ENCODE measurements at places on chromosomes 3 and 15. TPM values are rescaled to one million over a fixed set of nuclear protein-coding genes. Genes with fewer than 3 reads are reported as not detected.
A peak's percentile ranks its signal among the peaks of the same experiment; 100 is the strongest.

GRCh38 chr15:44215594-44215993, 20.5 kb upstream of the FRMD5 start:
- DNase-seq = no peak

GRCh38 chr3:138297059-138297607, 32.5 kb downstream of the NME9 start:
- no peak for DNase-seq

GRCh38 chr3:50442945-50443579, 60.4 kb downstream of the CACNA2D2 start:
- no peak for DNase-seq

DNA sequence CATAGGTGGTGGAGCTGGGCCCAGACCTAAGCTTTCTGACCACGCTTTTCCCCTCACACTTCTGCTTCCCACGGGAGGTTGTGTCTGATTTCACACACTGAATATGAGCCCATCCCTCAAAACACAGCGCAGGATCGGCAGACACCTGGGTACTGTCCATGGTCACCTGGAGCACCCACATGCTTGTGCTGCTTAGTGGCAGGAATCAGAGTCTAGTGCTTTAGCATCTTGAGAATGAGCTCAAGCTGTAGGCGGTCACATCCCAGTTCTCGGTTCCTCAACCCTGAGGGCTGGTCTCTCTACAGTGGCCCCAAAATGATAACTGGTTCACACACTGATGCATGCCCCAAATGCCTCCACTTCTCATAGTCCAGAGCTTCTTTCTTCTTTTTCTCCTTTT, 111.0 kb downstream of the SEMA5B start:
- DNase-seq = no peak

DNA sequence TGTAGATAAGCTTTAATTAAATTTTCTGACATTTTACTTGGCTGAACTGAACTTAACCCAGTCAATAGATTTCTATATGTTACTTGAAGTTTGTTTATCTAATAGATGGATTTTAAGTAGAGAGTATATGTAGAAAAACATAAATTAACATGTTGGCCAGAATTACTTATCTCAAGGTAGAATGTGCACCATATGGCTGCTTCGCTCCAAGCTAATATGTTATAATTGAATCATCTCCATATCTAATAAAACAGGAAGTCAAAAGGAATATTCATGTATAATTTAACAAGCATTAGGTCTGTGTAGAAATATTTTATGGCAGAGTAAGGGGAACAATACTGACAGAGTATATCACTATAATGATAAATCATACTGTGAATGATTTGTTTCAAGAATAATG, 650.7 kb upstream of the ALCAM start:
- no peak for DNase-seq

DNA sequence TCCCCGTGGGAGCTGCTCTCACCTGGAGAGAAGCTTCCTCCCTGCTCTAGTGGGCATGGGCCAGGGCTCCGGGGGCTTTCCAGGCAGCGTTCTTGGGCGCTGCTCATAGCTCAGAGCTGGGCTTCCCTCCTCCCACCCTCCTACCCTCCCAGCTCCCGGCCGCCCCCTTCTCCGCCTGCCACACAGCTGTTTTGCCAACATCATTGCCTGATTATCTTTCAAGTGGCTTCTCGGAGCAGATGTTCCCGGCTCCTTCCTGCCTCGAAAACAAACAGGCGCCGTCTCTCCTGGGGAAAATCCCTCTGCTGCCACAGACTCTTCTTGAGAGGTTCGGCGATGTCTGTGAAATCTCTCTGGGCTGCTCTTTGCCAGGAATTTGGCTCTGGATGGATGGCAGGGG, 195.6 kb downstream of the RPLP1 start:
- DNase-seq = no peak

- no peak for DNase-seq
Measured at GRCh38 chr3:39460677-39461076, 6.8 kb upstream of the MOBP start.

DNA sequence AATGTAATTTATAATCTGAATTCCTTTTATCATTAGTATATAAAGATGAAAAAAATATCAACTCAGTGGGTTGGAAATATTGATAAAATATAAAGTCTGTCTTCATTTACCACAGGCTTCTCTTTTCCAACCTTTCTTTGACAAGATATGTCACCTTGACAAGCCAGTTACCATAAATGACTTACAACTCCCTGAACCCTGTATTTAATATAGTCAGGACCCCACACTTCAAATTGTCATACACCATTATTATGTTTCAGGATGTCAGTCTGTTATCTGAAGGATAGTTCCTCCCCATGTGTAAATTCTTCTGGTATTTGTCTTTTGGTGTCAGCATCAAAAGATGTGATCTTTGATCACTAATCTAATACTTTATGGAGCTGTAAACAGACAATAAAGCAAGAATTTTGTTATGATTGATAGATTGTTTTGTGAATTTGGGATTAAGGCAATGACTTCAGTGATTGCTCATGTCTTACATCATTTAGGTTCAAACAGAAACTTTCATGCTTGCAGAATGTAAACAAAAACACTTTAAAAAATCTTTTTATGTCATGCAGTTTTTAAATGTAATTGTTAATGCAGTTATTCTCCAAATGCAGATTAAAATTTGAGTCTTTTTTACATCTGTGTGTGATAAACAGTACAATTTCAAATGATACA, 503.5 kb upstream of the BCHE start:
- DNase-seq = no peak

DNA sequence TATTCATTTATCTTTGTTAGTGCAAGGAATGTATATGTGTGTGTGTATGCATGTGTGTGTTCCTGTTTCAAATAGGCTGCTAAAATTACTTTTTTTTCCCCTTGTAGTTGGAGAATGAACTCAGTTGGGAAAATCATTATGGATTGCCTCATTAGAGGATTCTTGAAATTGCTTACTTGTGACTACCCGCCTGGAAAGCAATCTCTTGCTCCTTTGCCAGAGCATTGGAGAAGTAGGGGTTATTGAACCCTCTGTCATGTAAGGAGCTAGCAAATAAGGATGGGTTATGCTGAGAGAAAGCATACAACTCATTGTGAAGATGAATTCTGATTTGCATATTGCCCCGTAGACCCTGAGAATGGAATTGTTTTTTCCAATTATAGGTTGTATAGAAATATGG, 474.5 kb downstream of the CADM2 start:
- no peak for DNase-seq

DNA sequence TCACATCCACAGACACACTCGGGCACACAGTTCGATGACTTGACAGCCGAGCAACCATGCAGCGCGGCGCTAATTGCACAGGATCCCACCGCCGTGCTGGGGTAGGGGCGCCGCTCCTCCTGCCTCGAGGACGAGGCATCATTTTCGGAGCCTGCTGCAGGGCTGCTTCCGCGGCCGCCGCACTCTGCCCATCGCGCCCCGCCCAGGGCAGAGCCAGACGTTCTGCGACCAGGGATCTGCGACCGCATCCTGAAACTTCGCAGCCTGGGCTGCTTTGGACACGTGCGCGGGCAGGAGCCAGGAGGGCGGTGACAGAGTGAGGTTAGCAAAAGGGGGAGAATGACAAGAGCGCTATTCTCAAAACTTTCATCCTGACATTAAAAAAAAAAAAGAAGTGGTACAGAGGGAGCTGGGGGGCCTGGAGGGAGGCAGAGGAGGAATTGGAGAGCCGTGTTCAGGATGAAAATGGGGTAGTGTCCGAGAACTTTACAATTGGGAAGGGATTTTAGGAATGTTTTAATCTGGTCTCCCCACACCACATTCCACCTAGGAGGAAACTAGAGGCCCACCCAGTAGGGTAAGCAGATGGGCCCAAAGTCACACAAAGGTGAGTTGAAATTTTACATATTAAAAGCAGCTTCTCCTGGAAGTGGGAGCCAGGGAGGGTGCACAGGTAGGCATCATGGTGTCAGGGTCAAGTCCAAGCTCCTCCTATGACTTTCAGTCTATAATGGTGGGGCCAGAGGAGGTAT, 15.9 kb downstream of the IGDCC3 start:
- DNase-seq = no peak

DNA sequence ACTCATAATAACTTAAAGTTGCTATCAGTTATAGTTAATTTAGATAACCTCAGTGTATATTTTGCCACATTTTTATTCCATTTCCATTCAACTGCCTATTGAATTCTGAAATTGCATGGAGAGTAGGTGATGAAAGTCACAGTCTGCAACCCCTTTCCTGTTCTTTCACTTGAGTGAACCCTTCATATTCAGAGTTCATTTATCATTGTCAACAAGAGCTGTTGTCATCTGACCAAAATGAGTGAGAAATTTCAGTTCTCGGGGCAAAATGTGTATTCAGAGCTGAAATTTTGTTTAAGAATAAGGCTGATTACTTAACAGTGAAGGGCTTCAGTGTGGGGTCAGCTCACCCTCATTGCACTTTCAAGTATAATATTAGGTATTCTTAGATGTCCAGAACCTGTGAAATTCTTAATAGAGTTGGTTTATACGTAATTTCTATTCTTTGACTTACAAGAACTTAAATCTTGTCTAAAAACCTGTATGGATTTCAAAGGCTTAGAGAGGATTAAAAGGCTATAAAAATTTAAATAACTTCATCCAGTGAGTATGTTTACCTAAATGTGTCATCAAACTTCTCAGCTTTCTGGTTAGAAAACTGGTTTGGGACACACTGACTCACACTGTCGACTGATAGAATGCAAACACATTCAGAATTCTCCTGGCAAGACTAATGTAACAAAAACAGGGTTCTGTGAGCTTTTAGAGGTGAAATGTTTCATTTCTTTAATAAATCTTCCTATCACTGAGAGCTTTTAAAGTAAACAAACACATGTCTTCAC, 92.2 kb downstream of the CMSS1 start:
- no peak for DNase-seq

DNA sequence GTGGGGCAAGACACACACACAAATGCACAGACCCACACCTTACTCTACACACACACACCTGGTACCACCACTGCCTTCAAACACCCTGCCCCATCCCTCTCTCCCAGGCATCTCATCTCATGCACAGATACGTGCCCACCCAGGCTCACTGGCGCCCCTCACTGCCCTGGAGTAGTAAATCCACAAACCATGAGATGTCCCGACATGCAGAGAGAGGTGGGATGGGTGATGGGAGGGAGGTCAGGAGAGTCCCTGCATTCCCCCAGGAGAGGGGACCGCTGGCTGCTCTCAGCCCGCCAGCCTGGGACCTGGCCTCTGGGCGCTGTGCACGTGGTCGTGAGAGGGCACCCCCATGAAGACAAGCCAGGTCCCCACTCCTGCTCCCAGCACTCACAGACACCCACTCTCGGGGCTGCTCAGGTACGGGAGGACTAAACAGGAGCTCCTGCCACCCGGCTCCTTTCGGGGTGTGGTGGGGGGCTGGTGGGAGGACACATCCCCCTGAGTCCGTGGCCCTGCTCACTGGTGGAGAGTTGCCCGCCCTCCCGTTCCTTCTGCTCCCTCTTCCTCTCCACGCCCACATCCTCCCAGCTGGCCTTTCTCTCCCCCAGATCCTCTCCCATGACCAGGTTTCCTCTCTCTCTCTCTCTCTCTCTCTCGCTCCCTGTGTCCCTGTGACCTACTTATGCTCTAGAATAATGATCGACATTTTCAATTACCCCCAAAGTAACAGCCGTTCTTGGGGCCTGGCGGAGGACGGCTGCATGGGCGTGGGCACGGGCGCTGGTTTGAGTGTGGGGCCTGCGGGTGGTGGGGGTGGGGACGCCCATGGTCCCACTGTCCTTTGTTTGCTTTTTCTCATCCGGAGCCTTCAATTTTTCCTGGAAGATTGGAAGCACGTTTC, 18.9 kb upstream of the CSPG4 start:
- no peak for DNase-seq

DNA sequence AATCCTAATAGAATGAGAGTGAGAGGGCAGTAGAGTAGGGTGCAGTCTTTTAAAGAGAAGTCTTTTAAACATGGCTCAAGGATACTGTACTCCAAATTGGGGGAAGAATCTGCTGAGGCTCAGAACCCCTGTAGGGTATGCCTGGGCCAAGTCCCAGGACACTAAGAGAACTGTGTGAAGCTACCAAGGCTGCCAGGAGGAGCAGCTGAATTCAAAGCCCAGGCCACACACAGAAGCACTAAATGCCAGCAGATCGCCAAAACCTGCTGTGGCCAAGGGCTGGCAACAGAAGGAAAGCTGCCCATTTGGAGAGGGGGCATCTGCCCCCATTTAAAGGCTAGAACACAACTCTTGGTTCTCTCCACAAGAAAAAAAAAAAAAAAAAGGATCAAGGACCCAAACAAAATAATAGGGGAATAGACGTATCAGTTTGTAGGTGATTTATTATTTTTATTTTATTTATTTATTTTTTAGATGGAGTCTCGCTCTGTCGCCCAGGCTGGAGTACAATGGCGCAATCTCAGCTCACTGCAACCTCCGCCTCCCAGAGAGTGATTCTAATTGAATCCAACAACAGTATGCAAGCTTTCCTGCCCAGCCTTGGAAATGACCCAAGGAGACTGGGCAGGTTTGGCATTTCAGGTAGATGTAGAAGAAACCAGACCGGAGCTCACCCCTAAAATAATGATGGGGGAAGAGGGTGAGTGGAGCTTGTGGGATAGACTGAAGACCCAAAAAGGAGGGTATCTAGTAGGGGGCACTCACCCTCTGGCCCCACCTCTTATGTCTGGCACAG, 279.0 kb upstream of the WNT5A start:
- DNase-seq = no peak

GRCh38 chr15:78237146-78237545, 2.8 kb upstream of the ACSBG1 start:
- no peak for DNase-seq

DNA sequence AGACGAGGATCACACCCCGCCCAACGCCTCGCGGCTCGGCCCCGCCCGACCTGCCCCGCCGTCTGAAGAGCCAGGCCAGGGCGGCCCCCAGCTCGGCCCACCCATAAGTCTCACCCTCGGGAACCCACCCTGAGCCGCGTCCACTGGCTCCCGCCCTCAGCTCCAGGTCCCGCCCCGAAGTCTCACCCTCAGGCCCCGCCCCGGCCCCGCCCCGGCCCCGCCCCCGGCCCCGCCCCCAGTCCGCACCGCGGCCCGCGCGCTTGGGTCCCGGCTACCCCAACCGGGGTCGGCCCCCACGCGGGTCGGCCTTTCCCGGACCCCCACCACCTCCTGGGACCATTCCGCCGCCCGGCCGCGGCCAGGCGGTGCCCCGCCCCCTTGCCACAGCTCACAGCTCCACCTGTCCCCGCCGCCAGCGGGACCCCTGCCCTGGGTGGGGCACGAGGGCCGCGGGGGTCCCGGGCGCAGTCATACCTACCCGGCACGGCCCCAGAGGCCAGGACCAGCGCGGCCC, 489 bp downstream of the CSPG5 start:
- DNase-seq = peak; percentile 38

GRCh38 chr3:31132132-31132769, 237.8 kb upstream of the GADL1 start:
- DNase-seq = no peak

DNA sequence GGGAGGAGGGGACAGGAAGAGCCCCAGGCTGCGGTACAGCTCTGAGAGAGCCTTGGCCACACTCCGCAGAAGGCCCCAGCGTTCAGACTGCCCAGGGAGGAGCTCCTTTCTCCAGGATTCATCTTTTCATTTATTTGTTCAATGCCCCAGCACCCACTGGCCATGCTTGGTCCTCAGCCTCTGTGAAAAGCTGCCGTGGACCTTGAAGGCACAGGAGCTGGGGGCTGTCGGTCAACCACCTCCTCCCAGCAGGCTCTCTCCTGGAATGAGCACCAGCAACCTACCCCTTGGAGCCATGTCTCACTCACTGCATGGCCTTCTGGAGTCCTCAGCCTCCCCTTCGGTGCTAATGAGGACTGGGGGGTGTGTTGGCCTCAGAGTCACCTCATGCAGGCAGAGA, 21.6 kb upstream of the PRR23E start:
- DNase-seq = no peak

PLA2G4D gene
- total RNA-seq = not detected

KLHL40 gene
- 0.81 TPM for total RNA-seq

MYEF2 gene
- total RNA-seq = 18.6 TPM

REC114 gene
- total RNA-seq = not detected

RLBP1 gene
- total RNA-seq = not detected

NPAP1 gene
- not detected for total RNA-seq
